H1 (cell line): ENCODE measurements at places on chromosomes 7 and 10. TPM values are rescaled to one million over a fixed set of nuclear protein-coding genes. Genes with fewer than 3 reads are reported as not detected.

The CYP26A1 gene
- 5.0 and 6.2 TPM in 2 replicates for total RNA-seq

The PSAP gene
- total RNA-seq, result 386 and 388 TPM in 2 replicates

The COL13A1 gene
- 4.5 and 5.2 TPM in 2 replicates for total RNA-seq

The TMEM236 gene
- 0.07 and 0.11 TPM in 2 replicates for total RNA-seq

The NFE2L3 gene
- total RNA-seq, result 62.6 and 64.9 TPM in 2 replicates

The NKX1-2 gene
- total RNA-seq, result 33.9 and 34.9 TPM in 2 replicates

The AZGP1 gene
- total RNA-seq, result 0.29 and 0.52 TPM in 2 replicates

The ADIRF gene
- not detected in 2 replicates for total RNA-seq

The LIPJ gene
- total RNA-seq, result not detected in 2 replicates

The VGF gene
- total RNA-seq, result 7.0 and 7.4 TPM in 2 replicates

The MMP21 gene
- total RNA-seq, result not detected in 2 replicates

The TMEM26 gene
- 1.9 and 2.8 TPM in 2 replicates for total RNA-seq

The TMEM72 gene
- total RNA-seq, result not detected in 2 replicates

The STEAP1 gene
- total RNA-seq, result 8.1 and 9.5 TPM in 2 replicates

The HOXA9 gene
- not detected in 2 replicates for total RNA-seq

The KCNH2 gene
- total RNA-seq, result 7.7 and 8.0 TPM in 2 replicates

The CDNF gene
- total RNA-seq, result 0.32 and 0.36 TPM in 2 replicates

The AKR1C4 gene
- not detected in 2 replicates for total RNA-seq

The SPAG6 gene
- 0.34 TPM in 1 of 2 replicates, not detected in the other for total RNA-seq

The EPHB4 gene
- 113 and 122 TPM in 2 replicates for total RNA-seq

The LAMB1 gene
- total RNA-seq, result 37.2 and 38.5 TPM in 2 replicates

The MYL10 gene
- 0.44 TPM in 1 of 2 replicates, not detected in the other for total RNA-seq

The KCNIP2 gene
- total RNA-seq, result 4.7 and 6.0 TPM in 2 replicates

The BCAP29 gene
- total RNA-seq, result 18.1 and 18.2 TPM in 2 replicates

The ZNF680 gene
- total RNA-seq, result 15.3 and 16.9 TPM in 2 replicates
